ENCODE measurements at places on chromosomes 2 and 18.

DNA sequence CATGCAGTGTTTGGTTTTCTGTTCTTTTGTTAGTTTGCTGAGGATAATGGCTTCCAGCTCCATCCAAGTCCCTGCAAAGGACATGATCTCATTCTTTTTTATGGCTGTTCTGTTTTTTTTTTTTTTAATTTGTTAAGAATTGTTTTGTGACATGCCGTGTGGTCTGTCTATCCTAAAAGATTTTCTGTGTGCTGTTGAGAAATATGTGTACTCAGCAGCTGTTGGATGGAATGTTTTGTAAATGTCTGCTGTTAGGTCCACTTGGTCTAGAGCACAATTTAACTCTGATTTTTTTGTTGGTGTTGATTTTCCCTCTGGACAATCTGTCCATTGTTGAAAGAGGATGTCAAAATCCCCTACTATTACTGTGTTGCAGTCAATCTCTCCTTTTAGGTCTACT lies 80.4 kb upstream of the WDR75 start:
- DNase-seq = no peak

GRCh38 chr2:204127238-204127637 lies 190.7 kb downstream of the ICOS start:
- DNase-seq = no peak

- DNase-seq = no peak
These were observed 10.4 kb upstream of the MAP3K2 start for GRCh38 chr2:127398239-127398590.

DNA sequence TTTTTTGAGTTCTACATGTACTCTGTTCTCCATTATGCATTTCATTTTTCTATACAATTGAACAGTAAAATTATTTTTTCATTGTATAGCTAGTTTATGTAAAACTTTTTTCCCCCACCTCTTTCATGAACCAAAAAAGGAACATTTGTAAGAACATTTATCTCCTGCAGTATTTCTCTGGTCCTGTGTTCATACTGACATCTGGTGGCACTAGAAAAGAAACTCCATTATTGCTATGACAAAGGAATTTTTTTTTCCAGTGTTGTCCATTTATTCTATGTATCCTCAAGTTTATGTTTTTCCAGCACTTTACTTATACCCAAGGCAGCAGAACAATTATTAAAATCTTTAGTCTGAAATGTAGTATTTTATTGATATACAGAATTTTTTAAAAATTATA lies 27.4 kb upstream of the CHAC2 start:
- DNase-seq = no peak

DNA sequence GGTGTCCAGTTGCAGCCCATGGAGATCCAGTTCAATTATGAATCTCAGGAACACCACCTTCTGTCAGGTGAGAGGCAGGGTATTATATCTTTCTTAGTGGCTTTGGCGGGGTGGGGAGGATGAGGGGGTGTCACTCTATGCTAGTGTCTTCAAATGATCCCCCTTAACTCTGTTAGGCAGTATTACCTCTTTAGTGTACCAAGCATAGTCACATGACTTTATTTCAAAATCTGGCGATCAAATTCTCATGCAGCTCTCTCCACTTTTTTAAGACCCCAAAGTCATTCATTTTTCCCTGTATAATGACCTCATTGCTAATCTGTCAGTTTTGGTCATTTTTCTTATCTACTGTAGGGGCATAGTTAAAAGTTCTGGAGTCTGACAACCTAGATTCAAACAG lies 1.1 kb upstream of the ZSCAN30 start:
- DNase-seq = no peak

Data from T-helper 1 cell (primary cell).